NB4 (cell line): ENCODE measurements at places on chromosomes 6 and 20.

DNA sequence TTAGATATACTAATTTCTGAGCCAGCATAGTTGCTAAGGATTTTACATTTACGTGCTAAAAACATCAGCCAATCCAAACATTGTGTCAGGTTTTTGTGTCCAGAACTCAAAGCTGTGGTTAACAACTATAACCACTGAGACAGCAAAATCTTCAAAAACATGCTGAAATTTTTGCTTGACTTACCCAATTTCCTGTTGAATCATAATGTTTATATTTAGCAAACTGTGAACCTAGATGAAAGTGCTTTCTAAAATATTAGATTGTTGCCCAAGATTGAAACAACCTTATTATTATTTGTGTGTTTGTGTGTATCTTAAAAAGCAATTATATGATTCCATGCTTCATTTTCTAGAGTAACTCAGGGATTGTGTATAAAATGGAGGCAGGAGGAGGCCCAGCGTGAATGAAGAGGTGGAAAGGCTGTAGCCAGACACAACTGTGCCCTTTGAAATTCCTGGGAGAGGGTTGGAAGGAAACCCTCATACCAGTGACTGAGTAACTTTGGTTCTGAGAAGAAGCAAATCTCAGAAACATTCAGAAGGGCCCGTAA is 48.0 kb downstream of the ARMC2 start:
- DNase-seq, result peak; percentile 89

- no peak for DNase-seq
Observed at GRCh38 chr6:90676516-90677300, 89.8 kb upstream of the MAP3K7 start.

- DNase-seq, result no peak
Observed at GRCh38 chr6:134734312-134734869, 215.5 kb downstream of the ALDH8A1 start.

DNA sequence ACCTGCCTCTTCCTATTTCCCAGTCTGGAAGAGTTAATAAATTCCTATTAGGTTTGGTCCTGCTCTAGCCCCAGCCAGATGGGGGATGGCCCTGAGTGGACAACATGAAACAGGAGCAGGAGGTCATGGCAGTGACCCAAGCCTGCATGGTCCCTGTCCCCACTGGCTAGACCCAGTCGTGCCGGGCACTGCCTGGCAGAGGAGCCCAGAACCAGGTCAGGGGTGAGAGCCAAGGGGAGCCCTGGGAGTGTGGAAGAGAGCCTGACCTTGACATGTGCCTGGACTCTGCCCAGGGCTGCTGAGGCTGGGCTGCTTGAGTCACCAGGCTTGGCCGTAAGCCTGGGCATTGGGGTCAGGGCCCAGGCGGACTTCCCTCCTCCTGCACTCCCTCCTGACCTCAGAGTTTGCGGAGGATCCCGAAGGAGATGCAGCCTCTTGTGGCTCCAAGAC is 3.6 kb downstream of the AVP start:
- DNase-seq, result no peak

DNA sequence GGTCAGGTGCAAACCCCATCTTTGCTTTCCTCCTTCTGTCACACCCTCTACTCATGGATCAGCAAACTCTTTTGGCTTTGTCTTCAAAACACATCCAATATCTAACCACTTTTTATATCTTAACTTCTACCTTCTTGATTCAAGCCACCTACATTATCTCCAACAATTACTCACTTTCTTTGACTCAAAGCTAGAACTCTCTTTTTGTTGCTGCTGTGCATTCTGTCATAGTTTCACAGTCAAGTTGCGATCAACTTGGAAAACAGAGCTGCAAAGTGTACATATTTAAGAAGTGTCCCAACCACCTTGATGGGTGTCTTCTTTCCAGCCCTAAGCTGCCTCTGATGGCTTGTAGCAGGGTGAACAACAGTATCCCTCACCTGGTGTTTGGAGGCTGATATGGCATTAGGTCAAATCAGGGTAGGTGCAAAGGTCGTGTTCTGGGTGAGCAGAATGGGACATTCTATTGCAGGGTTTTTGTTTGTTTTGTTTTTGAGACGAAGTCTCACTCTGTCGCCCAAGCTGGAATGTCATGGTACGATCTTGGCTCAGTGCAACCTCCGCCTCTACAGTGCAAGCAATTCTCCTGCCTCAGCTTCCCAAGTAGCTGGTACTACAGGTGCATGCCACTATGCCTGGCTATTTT is 43.4 kb upstream of the RALGAPA2 start:
- no peak for DNase-seq

DNA sequence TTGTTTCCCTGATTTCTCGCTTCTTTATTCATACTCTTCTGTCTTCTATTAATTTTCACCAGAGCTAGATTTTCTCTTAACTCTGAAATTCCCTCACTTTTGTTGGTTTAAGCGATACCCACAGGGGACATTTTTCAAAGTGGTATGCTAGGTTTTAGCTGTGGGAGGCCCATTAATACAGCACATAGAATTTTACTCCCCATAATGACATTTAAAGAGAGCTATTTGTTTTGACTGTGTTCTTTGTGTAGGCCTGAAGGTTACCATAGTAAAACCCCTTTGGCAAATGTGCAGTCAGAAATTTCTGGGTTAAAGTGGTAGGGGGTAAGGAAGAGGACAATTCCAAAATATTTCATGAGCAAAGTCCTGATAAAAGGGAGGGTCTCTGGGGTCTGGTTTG is 721.1 kb upstream of the CITED2 start:
- DNase-seq, result no peak
